Kidney capillary endothelial cell (primary cell): ENCODE measurements at places on chromosomes 1 and 21.

DNA sequence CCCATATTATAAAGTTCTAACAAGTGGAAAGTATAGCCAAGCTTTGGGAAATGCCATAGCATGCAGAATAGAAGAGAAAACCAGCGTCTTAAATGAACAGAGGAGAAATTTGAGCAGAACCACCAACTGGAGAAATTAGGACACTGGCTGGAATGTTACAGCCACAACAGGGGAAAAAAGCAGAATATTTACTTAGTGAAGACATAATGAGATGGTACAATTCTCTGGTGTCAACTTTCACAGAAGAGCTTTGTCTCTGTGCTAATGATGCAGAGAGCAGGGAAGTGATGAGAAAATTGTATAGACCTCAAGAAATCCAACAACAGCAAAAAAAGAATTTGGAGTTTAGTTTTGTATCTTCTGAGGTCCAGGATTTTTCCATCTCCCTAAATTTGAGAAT lies 249.7 kb downstream of the KIF26B start:
- no peak for DNase-seq

DNA sequence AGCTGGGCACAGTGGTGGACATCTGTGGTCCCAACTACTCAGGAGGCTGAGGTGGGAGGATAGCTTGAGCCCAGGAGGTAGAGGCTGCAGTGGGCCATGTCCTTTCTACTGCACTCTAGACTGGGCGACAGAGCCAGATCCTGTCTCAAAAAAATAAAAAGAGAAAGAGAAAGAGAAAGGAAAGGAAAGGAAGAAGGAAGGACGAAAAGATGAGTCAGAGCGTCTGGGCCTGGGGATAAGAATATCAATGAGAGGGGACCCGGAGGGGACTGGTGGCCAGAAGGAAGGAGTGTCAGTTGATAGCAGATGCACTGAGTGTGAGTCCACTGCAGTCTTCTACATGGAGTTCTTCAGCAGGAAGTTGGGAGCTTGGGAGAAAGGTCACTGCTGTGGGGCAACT lies 75.6 kb downstream of the SYT6 start:
- DNase-seq, result no peak

- no peak for DNase-seq
Measured at GRCh38 chr1:85142753-85143152, 58.1 kb downstream of the SYDE2 start.

DNA sequence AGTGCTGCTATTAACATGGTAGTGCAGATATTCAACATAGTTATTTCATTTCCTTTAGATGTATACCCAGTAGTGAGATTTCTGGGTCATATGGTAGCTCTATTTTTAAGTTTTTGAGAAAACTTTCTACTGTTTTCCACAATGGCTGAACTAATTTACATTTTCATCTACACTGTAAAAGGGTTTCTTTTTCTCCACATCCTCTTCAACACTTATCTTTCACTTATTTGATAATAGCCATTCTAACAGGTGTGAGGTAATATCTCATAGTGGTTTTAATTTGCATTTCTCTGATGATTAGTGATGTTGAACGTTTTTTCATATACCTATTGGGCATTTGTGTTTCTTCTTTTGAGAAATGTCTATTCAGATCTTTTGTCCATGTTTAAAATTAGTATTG lies 149.8 kb downstream of the PDE4B start:
- no peak for DNase-seq

DNA sequence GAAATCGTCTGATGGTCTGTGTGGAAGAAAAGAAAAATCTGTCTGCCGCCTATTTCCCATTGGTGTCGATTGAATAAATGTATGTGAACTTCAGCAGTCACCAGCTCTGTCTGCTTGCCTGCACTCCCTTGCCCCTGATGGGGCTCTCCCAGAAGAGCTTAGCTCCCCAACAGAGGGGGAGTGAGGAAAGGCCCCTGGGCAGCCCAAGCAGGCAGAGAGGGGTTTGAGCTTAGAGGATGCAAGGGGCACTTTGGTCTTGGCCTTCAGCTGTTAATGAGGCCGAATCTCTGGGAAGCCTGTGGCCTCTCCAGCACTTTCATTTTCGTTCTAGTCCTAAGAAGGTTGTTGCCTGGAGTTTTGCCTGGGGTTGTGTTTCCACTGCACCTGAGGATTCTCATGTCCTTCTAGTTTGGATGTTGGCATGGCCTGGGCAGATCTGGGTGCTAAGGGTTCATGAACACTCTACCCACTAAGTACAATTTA lies 2.8 kb downstream of the FOXD2 start:
- DNase-seq, result no peak

GRCh38 chr1:162293073-162293692 lies 83.5 kb downstream of the SPATA46 start:
- no peak for DNase-seq

GRCh38 chr21:39182484-39183271 lies 573 bp downstream of the PSMG1 start:
- no peak for DNase-seq

DNA sequence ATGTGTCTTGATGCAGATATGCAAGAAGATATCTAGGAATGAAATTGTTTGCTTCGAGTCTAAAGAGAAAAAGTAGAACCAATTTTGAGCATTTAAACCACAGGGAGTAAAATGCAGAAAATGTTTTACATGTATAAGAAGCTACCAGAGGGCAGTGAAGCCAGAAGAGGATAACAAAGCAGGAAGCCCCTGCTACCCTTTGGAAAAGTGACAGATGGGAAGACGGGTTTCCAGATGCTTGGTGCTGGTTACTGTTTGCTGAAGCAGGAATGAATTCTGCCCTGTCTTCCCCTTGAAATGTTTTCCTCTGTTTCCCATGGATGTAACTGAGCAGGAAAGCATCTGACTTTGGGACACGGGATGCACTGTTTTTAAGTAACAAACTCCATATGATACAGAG lies 822.2 kb downstream of the MRPL39 start:
- no peak for DNase-seq

GRCh38 chr1:117060441-117061317 lies 553 bp downstream of the TTF2 start:
- DNase-seq, result peak; percentile 26

DNA sequence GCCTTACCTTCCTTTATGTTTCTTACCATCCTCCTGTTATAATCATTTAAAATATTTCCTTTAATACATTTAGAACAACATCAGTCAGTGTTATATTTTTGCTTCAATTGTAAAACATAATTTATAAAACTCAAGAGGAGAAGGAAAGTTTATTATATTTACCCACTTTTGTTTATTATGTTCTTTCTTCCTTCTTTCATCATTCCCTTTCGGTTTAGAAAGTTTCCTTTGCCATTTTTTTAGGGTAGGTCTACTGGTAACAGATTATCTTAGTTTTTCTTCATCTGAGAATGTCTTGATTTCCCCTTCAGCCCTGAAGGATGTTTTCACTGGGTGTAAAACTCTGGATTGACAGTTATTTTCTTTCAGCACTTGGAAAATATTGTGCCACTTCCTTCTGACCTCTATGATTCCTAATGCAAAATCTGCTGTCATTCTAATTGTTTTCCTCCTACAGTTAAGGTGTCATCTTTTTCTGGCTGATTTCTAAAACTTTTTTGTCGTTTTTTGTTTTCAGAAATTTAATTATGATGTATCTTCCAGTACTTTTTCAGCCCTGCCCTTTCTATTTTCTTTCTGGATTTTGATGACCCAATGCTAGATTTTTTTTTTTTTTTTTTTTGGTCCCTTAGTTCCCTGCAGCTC lies 25.0 kb downstream of the PTPN22 start:
- DNase-seq, result no peak

DNA sequence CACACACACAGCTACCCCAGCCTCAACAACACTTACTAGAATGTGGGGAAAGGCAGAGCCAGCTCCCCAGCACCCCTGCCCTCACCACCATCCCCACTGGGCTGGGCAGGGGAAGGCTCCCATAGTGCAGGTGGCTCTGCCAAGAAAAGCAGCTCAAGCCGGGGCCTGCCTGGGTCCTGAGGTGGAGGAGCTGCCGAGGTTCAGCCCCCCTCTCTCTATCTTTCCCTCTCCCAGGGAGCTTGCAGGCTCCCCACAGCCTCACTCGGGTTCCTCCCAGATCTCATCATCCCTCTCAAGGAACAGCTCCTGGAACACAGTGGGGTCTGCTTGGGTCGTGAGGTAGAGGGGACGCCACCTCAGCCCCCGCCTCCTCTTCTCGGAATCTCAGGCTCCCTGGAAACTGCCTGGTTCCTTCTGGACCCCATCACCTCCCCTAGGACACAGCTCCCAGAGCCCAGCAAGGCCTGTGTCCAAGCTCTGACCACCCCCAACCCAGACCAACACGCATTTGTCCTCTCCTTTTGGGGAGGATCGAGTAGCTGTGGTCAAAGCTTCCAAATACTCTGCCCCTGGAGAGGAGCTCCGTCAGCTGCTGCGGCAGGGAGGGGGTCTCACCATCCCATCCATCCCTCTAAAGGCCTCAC lies 704 bp downstream of the S100A16 start:
- DNase-seq, result no peak

GRCh38 chr1:51297401-51298321 lies 32.7 kb downstream of the TTC39A start:
- DNase-seq, result no peak
